Kidney capillary endothelial cell (primary cell): ENCODE measurements at places on chromosomes 5 and 9.

DNA sequence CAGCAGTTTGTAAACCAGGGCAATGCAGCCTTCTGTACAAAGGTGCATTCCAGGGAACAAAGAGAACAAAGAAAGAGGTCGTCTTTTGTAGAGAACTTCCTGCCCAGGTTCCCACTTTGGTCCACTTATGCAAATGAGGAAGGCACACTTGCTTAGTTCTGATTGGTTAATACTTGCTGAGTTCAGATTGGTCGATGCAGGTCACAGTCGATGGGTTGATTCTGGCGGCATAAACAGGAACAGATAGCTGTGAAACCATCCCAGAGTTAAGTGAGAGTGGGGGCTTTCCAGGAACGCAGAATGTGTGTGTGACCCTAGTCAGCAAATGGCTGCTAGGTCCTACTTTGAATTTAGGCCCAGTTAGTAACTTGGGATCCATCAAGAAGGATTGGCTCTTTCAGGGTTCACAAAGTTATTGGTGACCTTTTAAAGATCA, 1.8 kb upstream of the ADAMTS13 start:
- DNase-seq, result no peak

DNA sequence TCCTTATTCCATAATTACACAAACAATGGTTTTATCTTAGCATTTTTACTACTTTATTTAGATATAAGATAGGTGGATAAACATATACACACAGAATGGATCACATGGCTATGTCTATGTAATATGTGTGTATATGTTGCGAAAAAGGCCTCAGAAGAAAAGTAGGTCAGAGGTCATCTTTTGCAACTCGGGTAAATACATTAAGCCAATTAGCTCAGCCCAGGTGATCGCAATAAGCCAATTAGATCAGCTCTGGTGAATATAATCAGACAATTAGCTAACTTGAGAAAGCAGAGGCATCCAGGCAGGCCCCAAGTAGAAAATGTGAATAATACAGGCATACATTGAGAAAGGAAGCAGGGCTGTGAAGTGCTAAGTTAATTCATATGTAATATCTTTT, 24.3 kb downstream of the SLCO4C1 start:
- no peak for DNase-seq

DNA sequence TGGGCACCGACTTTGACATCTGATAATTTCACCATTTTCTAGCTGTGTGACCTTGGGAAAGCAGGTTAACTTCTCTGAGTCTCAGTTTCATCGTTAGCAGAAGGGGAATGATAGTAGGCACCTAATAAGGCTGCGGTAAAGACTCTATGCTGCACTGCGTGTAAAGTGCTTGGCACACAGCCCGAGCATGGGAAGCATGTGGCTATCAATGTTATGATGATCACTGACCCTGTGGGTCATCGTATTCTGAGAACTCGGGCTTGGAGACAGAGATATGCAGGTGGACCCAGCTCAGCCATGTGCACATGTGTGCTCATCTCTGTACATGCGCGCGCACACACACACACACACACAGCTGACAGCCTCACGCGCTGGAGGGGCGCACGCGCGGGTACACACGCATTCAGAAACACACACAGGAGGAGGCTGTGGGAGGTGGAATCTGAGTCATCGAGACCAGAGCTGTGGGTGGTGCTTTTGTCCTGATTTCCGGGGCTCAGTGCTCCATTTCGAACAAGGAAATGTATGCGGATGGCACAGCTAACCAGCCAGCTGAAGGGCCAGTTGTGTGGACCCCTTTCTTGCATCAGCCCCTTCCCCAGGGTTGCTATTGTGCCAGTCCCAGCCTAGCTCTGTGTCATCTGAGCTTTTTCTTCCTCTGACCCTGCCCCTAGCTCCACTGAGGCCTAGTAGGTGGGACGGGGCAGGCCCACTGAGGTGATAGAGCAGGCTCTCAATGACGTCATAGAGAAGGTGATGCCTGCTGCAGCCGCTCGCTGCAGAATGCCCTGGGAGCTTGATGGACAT, 11.1 kb upstream of the ARAP3 start:
- no peak for DNase-seq

- DNase-seq, result no peak
These were observed 147.2 kb upstream of the KLF4 start for GRCh38 chr9:107636571-107637381.

- DNase-seq, result no peak
These were observed 94.6 kb downstream of the SH3TC2 start for GRCh38 chr5:148968311-148968710.

DNA sequence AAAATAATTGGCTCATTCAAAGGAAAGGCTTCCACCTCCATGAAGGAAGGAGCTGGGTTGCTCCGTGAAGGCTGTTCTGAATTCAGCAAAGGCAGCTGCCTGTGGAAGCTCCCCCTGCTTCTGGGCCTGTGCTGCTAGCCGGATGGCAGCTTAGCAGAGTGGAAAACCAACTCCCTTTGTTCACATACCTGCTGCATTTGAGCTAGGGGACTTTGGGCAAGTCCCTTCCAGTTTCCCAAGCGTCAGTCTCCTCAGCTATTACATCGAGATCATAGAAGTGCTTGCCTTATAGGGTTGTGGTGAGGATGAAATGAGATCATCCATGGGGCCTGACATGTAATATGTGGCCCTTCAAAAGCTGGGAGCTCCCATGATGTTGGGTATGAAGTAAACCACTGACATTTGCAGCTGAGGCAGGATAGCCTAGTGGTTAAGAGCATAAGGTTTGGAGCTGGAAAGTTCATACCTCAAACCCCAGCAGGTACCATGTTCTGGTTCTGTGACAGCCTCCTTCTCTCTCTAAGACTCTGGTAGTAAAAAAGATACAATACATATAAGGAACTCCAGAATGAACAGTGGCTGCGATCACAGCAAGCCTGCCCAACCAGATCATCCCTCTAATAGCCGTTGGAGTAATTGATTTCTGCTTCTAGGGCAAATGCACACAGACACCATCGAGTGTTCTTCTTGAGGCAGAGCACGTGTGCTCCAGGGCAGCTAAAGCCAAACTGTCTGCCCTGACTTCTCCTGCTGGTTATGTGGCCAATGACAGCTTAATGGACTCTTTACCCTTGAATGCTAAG, 11.0 kb upstream of the DENND1A start:
- DNase-seq, result no peak

GRCh38 chr5:135964670-135965320, 10.0 kb upstream of the LECT2 start:
- DNase-seq, result no peak

GRCh38 chr5:34001241-34001841, 6.5 kb downstream of the AMACR start:
- DNase-seq, result no peak

- no peak for DNase-seq
These were observed 98.4 kb upstream of the ERCC6L2 start for GRCh38 chr9:95777136-95777535.

DNA sequence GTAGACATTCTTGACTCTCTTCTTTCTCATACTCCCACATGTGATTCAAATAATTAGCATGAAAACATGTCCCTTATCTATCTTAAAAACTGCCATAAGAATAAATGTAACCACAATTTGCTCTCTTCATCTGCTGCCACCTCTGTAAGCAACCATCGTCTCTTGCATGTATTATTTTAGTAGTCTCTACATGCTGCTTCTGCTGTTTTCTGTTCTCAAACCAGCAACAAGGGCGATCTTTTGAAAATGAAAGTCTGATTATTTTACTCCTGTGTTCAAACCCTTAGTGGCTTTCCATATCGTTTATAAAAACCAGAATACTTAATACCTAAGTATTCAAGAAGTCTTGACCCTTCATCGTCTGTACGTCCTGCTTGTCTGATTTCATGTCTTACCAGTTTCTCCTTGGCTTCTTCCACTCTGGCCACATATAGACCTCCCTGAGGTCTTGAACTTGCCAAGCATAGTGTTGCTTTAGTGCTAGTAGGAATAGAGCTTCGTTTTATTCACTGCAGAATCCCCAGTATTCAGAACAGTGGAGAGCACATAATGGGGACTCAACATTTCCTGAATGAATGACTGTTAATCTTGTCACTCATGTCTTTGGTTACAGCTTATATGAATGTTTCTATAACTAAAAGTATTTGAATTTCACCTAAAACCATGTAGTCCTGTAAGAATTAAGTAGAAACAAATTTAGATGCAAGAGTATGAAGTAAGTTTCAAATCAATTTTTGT, 10.6 kb downstream of the CDC42SE2 start:
- DNase-seq, result no peak

DNA sequence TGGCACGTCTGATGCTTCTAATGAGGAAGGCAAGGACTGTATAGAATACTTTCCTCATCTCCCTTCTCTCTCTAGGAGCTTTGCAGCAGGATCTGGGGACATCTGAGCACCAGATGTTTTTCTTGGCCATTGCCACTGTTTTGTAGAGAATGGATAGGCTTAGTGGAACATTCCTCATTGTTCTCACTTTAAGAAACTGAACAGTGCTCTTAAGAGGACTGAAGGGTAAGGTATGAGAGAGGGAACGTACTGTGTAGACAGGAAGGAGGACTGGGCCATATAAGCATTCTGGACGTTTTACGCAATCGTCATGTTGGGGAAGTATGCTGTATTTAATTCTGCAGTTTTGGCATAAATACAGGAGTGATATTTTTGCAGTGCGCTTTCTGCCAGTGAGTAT, 70.6 kb downstream of the SMARCA2 start:
- DNase-seq, result no peak

DNA sequence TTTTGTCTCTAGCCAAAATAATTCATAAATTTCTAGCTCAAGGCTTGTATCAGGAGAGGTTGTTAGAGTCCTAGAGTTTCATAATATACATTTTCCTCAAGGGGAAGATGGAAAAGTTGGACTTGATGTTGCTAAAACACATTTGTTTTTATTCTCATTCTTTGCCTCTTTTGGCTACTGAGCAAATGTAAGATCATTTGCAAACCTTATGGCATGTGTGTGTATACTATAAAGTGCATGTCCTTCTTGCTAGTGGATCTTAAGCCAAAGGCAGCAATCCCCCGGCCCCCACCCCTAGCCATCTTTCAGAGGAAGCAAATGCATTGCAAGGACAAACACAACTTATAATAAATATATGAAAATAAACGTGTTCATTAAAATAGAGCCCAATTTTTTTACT, 43.0 kb downstream of the ADAMTSL1 start:
- no peak for DNase-seq

- no peak for DNase-seq
These were observed 39.6 kb upstream of the FCN1 start for GRCh38 chr9:134957165-134957944.

GRCh38 chr5:3564827-3565518, 30.7 kb upstream of the IRX1 start:
- no peak for DNase-seq

GRCh38 chr9:35273591-35273990, 111.8 kb downstream of the UNC13B start:
- no peak for DNase-seq

DNA sequence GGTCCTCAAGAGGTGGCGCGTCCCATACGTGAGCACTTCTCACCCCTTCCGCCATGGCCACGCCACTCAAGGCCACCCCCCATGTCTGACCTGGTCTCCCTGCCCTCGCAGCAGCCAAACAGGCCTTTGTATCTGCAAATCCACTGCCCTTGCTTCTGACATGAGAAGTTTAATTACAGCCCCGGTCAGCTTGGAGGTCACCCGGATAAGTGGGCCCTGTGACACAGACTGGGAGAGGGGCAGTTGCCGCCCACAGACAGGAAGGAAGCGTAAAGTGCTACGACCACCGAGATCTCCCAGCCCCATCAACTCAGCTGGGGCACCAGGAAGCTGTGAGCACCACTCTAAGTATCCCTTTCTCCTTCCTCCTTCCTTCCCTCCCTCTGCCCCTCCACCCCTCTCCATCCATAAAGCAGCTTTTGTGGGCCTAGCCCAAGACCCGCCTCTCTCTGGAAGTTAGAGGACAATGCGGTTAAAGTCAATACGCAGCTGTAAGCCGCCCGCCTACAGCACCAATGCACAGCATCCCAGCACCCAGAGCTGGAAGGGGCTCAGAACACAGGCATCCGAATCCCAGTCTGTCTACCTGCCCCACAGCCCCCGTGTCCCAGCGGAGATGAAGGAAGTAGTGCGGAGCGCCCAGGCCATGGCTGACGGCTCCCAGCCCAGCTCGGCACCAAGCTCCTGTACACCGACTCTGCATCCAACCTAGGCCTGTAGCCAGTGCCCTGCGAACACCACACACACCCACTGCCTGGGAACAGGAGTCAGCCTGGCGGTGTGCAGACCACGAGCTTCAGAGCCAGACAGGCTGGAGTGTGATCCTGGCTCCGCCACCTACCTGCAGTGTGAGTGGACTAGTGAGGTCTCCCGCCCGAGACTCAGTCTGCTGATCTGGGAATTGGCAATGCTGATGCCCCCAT, 44.8 kb upstream of the RNF130 start:
- no peak for DNase-seq

DNA sequence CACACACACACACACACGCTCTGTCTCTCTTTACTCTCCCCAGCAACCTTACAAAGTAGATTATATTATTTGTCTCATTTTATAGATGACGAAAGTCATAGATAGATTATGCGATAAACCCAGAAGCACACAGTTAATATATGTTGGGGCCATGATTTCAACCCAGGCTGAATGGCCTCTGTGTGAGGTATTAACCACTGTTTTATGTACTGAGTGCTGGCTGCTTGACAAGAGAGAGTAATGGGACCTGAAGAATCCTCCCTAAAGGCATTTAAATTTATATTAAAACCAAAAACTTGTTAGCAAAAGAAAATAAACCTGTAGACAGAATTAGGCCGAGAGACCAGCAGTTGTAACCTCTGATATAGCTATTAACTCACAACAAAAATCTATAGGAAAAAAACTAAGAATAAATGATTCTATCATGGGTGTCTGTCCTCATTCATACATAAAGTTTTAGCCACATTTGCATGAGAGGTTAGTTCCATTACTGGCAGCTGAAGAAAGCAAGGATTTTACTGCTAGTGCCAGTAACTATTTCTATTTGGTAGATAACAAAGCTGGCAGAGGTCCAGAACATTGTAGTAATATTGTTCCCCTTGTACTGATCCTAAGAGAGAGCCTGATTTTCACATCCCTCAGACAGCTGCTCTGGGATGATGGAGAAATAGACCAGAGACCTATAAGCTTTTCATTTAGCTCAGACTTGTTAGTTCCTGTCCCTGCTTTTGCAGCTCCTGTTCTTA, 250.9 kb downstream of the ADGRV1 start:
- no peak for DNase-seq
